Umbilical cord (tissue), 2 donors: ENCODE measurements at places on chromosomes 1 and 21.
A peak's percentile ranks its signal among the peaks of the same experiment; 100 is the strongest.

GRCh38 chr1:109891930-109892329 lies 18.7 kb upstream of the CSF1 start:
- DNase-seq = no peak

GRCh38 chr1:147791876-147792275 lies 31.5 kb upstream of the GJA5 start:
- no peak for DNase-seq

GRCh38 chr1:164864161-164864560 lies 305.2 kb downstream of the PBX1 start:
- no peak for DNase-seq

DNA sequence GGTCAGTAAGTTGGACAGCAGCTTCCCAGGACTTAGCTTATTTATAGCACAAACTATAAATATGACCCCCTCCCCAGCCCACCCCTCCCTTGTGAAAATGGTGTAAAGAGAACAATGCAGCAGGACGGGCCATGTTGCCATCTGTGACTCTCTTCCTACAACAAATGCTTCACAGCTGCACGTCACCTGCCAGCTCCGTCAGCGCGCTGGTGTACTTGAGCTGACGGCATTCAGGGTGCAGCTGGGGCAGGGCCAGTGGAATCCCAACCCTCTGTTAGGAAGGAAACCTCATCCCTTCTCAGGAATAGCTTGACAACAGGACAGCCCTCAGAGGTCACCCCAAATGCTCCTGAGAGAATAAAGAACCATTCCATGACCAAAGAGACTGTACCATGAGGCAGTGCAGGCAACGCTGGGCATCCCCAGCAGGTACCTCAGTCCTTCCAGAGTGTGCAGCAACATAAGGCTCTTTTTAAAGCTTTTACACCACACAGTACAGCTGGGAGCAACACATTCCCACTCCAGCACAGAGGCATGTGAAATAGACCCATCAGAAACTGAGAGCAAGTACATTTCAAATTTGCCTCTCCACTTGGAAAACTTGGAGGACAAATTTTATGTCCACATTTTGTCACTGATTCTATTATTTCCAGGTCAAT lies 85.0 kb downstream of the ATP1A1 start:
- no peak for DNase-seq

GRCh38 chr1:21018673-21019072 lies 158.0 kb downstream of the EIF4G3 start:
- no peak for DNase-seq

- no peak for DNase-seq
These were observed 79.2 kb upstream of the TNR start for GRCh38 chr1:175822580-175822979.

DNA sequence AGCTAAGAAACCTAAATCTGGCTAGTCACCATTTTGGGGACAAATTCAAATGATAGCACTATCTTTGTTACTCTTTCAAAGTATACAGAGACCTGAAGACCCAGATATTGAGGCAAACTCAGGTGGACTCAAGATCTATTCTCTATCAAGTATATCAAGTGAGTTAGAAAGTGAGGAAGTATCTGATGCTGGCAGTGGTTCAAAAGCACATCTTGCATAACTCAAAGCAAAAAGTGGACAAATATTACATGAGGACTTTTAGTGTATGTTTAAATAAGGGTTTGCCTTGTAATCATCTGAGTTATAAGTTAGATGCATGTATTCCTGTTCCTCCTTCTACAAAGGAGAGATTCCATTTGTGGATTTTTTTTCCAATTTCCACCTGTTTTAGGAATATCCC lies 338.4 kb downstream of the DISC1 start:
- DNase-seq = no peak

DNA sequence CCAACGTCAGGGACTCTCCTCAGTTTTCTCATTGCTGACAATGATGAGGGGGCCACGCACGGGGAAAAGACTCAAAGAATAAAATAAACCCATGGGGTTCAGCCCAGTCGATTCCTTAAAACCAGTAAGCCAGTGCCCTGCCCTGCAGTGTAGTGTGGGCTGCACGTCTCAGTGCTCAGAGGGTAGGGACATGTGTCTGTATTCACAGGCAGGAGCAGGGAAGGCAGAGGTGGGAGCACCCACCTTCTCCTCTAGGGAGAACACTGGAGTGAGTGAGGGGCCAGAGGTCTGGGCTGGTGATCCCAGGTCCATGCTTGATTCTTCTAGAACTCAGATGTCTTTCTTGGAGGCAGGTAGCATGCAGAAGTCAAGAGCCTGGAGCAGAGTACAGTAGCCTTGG lies 303.6 kb downstream of the MATN1 start:
- no peak for DNase-seq

GRCh38 chr1:165501330-165501969 lies 42.4 kb upstream of the LRRC52 start:
- no peak for DNase-seq

DNA sequence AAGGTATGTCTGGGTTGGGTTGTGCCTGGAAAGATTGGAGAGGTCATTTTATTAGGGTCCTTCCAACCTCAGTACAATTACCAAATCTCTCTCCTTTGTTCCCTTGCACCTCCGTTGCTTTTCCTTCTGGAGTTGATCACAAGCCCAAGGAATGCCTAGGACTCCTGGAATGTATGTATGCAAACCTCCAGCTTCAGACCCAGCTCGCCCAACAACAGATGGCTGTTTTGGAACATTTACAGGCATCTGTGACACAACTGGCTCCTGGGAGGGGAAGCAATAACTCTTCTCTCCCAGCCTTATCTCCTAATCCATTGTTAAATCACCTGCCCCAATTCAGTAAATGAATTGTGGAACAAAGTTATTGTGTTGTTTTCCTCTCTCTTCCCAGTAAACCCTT lies 8.3 kb downstream of the TSACC start:
- no peak for DNase-seq

DNA sequence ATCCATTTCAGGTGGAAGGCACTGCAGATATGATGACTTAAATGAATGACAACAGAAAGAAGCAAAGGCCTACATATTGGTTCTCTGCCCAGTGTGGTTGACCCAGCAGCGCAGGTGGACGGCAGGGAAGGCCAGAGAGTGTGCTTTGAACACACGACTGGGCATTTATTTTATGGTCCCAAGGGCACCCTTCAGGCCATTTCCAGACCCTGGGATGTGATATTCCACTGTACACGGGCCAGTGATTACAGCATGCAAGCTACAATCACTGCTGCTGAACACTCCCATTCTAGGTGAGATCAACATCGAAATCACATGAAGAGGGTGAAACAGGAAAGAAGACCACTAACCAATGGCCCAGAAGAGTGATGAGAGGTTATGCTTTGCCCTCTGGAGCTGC lies 33.8 kb downstream of the PCNX2 start:
- DNase-seq = no peak

GRCh38 chr21:37939251-37939650 lies 23.0 kb upstream of the KCNJ6 start:
- no peak for DNase-seq

GRCh38 chr1:156640842-156641706 lies 843 bp upstream of the BCAN start:
- DNase-seq = no peak

GRCh38 chr1:174550296-174550695 lies 102.5 kb downstream of the GPR52 start:
- DNase-seq = no peak

DNA sequence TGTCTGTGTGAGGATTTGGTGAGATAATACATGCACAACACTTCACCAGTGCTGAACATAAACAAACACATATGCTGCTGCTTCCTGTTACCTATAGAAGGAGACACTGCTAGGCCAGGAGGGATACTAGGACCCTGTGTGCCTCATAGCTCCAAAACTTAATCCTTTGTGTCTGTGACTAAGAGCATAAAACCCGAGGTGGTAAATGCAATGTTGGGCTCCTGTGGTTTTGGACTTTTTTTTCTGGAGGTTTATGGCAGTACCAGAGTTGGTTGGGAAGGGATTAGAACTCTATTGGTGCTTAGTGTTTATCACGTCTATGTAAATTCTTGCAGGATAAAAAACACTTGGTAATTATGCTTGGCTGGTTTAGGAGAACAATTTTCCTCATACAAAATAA lies 122.9 kb downstream of the NUF2 start:
- no peak for DNase-seq

DNA sequence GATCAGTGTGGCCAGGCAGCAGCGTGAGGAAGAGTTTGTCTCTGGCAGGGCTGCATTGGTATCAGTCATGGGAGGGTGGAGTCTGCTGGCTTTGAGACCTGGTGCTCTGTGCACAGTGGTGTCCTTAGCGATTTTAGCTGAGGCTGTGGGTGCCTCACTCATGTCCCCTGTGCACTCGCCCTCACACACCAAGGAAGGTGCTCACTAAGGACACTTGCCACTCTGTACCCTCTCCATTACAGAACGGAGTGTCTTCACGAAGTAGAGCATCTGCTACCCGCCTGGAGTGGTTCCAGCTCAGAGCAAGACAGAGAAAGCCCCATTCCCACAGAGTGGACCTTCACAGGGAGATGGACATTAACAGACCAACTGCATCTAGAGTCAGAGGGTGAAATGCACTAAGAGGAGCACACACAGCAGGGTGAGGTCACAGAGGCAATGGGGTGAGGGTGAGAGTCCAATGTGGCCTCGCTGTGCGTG lies 117.9 kb downstream of the MATN1 start:
- no peak for DNase-seq

- DNase-seq = no peak
These were observed 53.1 kb upstream of the USH2A start for GRCh38 chr1:216476341-216476740.

DNA sequence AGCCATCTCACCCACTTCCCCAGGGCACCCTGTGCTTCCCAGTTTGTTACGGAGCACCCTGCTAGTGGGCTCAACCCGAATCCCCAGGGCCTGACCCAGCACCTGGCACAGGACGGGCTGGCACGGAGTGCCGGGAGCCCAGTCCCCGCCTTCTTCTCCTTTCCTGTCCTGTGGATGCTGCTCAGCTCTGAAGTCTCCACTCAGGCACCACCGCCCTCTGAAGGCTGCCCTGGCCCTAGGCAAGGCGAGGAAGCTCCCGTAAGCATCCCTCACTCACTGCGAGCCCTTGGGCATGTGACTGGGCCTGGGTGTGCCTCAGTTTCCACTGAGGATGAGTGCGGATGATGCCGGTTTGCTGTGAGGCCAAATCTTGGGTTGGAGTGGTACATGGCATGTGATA lies 21.8 kb downstream of the SLC1A7 start:
- no peak for DNase-seq

DNA sequence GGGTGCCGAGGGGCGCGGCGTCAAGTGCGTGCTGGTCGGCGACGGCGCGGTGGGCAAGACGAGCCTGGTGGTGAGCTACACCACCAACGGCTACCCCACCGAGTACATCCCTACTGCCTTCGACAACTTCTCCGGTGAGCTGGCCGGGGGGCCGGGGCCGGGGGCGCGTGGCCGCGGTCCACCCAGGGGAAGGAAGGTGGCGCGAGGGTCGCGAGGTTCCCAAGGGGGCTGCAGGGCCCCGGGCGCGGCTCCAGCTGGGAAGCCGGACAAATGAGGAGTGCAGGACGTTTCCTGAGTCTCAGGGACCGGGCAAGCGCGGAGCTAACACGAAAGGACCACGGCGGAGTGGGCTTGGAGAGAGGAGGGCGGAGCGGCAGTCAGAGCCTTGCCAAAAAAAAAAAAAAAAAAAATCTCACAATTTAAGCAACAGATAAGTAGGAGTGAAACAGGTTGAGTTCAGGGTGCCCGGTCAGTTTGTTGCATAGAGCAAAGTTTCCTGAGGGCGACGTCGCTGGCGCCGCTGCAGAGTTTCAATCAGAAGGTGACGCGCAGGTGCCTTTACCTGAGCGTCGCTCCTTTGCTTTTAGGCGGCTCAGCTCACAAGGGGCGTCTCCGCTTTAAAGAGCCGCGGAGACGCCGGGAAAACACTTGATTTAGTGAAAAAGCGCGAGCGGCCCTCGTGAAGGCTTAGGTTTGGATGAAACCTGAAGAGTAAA lies 750 bp downstream of the RHOU start:
- no peak for DNase-seq

GRCh38 chr1:236468625-236469024 lies 55.2 kb upstream of the LGALS8 start:
- DNase-seq = no peak

- peak; percentile 93 for DNase-seq
These were observed 8.2 kb upstream of the SSX2IP start for GRCh38 chr1:84698151-84699110.

DNA sequence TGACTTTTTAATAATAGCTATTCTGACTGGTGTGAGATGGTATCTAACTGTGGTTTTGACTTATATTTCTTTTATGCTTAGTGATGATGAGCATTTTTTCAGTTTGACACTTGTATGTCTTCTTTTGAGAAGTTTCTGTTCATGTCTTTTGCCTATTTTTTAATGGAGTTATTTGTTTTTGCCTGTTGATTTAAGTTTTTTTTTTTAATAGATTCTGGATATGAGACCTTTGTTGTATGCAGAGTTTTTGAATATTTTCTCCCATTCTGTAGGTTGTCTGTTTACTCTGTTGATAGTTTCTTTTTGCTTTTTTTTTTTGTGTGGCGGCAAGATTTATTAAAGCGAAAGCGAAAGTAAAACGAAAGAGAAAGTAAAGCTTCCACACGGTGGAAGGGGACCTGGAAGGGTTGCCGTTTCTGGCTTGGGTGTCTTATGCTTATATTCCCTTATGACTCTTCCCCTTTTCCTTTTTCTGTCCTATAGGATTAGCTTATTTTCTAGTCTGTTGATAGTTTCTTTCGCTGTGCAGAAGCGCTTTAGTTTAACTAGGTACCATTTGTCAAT lies 67.6 kb downstream of the TBX19 start:
- DNase-seq = no peak

DNA sequence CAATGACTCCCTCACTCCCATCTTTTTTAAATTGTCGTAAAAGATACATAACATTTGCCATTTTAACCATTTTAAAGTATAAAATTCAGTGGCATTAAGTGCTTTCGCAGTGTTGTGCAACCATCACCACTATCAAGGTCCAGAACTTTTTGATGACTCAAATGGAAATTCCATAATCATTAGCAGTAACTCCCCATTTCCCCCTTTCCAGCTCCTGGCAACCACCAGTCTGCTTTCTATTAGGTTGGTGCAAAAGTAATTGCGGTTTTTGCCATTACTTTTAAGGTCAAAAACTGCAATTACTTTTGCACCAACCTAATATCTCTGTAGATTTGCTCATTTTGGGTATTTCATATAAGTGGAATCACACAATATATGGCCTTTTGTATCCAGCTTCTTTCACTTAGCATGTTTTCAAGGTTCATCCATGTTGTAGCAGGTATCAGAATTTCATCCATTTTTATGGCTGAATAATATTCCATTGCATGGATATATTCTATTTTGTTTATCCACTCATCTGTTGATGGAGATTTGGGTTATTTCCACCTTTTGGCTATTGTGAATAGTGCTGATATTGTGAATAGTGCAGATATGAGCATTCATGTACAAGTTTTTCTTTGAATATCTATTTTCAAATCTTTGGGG lies 159.7 kb downstream of the HIVEP3 start:
- DNase-seq = peak; percentile 68
